ENCODE measurements at places on chromosomes 7 and 10.
A peak's percentile ranks its signal among the peaks of the same experiment; 100 is the strongest.

DNA sequence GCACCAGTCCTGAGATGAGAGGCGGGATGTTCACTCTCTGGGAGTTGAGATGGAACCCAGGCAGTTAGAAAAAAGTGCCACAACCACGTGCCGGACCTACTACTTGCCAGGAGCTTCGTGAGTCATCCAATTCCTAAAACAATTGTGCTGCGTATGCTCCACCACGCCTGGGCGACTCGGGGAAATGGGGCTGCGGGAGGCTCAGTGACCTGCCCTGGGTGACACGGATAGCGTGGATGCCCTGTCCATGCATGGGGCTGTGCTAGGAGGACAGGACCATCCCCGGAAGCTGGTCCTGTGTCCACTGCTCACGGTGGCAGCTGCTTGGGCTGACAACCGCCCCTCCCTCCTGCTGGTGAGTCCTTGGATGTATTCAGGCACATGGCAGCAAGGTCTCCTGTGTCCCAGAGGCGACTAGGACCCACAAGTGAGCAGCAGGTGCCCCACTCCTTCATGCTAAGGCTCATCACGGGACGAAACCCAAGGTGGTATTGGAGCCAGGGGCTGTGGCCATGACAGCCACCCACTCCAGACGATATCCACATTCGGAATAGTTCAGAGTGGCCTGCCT lies 90.4 kb downstream of the BMS1 start:
- DNase-seq, result no peak

DNA sequence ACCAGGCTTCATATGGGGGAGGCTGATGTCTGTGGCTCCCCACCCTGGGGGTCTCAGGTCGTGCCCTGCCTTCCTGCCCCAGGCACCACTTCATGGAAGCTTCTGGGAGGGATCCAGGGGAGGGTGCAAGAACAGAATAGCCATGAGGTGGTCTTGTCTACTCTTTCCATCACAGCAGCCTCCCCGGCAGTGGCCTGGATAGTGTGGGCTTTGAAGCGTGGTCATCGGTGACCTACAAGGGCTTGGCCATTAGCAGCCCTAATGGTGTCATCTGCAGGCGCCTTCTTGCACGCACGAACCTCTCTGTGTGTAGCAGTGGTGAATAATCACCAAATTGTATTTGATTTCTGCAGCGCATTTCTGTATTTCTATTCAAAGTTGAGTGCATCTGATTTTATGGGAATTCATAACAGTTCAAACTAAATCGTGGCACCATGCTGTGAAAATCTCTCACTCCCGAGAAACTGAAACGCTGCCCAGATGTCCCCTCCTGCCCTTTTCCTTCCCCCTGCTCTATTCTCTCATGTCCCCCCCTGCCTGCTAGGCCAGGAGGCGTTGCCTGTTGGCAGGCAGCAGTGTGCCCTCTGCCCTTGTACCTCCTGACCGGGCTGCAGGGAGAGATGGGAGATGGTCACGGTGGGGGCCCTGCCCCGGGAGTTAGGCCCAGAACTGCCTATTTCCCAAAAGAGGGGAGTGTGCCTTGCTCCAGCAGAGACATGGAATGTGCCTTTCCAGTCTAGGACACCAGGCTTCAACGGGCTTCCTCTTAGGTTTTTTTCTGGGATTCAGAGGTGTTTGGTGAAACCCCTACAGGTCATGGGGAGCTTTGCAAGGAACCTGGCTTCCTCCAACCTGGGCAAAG lies 34.8 kb downstream of the CDH23 start:
- DNase-seq, result no peak

DNA sequence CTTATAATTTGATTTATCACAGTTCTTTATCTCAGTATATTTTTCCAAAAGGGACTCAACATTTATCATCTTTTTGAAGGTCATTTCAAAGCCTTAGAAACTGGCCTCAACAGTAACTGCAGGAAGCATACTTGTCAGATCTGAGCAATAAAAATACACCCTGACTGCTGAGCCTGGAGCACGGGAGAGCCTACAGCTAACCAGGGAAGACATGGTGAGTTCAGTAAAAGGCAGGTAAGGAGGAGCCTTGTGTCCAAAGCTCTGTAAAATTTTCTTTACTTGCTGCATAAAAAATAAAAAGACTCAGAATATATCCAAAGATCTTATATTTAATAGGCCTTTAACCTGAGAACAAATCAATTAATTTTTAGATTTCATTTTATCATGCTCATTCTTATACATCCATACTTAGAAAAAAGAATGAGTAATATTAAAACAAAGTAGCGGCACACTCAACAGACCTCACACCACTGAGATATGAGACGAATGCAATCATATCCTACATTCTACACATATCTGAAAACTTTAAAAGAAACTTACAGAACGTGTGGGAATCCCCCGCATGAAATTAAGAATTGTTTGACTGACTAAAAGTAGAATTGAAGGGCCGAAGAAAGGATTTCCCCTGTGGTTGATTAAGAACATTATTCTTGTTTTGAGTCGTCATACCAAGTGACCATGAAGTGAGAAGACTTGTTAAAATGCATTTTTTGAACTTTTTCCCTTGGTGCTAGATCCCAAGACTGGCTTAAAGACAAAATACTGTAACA lies 296.4 kb upstream of the MKLN1 start:
- no peak for DNase-seq

DNA sequence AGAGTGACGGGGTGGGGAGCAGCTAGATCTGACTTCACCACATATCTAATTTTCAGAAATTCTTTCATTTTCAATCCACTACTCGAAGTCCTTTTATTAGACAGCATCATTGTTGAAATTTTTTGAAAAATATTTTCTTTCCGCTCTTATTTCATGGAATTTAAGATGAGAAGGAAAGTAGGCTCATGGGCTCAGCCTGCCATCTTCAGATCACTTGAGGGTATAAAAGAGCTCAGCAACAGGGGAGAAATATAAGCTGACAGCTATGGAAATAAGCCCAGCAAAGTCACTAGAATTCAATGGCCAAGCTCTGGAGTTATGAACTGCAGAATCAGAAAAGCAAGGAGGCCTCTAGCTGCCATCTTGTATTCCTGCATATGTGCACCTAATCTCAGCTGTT lies 389.1 kb downstream of the XPNPEP1 start:
- DNase-seq, result no peak

- DNase-seq, result no peak
Observed at GRCh38 chr10:122362621-122363020, 11.9 kb upstream of the PLEKHA1 start.

DNA sequence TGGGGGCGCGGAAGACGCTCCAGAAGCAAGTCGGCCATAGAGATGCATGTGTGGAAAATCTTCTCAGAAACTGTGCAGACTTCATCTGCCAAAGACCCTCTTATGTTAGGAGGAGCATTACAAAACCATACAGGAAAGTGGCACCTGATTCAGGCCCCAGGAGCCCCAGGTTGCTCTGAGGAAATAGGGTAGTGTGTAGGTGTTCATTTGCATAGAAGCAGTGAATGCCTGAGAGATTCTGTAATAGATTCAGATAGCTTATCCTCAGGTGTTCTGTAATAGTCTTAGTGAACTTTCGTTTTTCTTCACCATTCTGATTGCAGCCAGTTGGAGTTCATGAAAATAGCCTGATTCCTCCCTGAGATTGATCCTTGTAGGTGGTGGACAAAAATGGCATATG lies 106.4 kb upstream of the GJD4 start:
- no peak for DNase-seq

GRCh38 chr10:24541239-24541753 lies 182.4 kb downstream of the ARHGAP21 start:
- no peak for DNase-seq

DNA sequence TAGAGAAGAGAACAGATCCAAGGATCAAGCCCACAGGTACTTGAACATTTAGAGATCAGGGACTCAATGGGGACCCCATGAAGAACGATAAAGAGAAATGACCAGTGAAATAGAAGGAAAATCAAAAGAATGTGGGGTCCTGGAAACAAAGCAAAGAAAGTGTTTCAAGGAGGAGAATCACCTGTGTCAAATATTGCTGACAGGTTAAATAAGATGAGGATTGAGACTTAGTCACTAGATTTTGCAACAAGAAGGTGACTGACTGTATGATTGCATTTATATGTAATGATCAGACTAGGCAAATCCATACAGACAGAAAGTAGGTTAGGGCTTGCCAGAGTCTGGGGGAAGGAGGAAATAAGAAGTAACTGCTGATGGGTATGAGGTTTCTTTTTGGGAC lies 254.9 kb upstream of the NPY start:
- no peak for DNase-seq

GRCh38 chr10:91740353-91740924 lies 57.8 kb upstream of the TNKS2 start:
- no peak for DNase-seq

- DNase-seq, result peak; percentile 51
Observed at GRCh38 chr7:1579481-1580421, 9.9 kb upstream of the PSMG3 start.

DNA sequence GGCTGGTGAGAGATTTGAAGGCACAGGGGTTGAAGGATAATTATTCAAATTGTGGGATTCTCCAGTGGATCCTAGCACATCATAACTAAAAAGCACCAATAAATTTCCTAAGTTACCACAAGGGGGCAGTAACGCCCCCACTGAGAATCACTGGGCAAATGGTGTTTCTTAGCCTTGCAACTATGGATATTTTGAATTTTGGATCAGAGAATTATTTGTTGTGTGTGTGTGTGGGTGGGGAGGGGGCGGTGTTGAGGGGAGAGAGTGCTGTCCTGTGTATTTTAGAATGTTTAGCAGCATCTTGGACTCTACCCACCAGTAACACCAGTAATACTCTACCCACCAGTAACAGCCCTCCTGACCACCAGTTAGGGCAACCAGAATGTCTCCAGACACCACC lies 63.3 kb upstream of the PRKG1 start:
- DNase-seq, result no peak

- DNase-seq, result no peak
Observed at GRCh38 chr7:30648744-30649540, 33.3 kb downstream of the CRHR2 start.
